ENCODE measurements at places on chromosomes 16 and 17. TPM values are rescaled to one million over a fixed set of nuclear protein-coding genes. Genes with fewer than 3 reads are reported as not detected.
A peak's percentile ranks its signal among the peaks of the same experiment; 100 is the strongest.

GRCh38 chr16:24996301-24996700, 18.9 kb downstream of the ARHGAP17 start:
- no peaks in the 10 kb centered on the region for H3K27me3 ChIP-seq
- peaks cover 32% of the 10 kb centered on the region for H3K4me1 ChIP-seq
- no peaks in the 10 kb centered on the region for H3K36me3 ChIP-seq
- H3K27ac ChIP-seq, result no peak overlapping the region

GRCh38 chr17:45160447-45161287, 1.0 kb upstream of the HEXIM2 start:
- peak overlapping the region; percentile 83 for H3K4me3 ChIP-seq
- H3K36me3 ChIP-seq, result no peaks in the 10 kb centered on the region
- H3K27ac ChIP-seq, result peak overlapping the region; percentile 91
- DNase-seq, result peak; percentile 61
- H3K4me1 ChIP-seq, result peaks cover 40% of the 10 kb centered on the region

DNA sequence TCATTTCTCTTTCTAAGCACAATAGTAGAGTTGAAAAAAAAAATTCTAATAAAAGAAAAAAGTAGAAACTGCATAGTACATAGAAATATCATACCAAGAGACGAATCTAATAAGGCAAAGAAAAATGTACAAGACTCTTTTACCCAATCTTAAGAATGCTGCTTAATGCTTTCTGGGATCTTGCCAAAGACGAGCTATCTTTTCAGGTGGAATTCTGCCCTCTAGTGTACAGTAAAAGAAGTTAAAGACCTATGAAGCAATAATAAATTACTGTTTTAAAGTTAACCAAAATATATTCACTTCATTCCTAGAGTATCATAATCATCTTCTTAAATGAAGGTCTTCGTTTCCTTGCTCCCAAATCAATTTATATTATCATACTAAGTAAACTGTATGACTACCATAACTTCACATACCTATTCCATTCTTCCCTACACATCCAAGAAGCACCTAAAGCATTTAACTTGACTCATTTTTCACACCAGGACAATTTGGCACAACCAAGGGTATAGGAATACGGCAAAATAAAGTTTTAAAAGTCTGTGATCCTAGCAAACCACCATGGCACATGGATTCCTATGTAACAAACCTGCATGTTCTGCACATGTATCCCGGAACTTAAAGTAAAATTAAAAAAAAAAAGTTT, 47.7 kb downstream of the CFDP1 start:
- H3K27ac ChIP-seq, result no peak overlapping the region
- no peaks in the 10 kb centered on the region for H3K36me3 ChIP-seq
- no peaks in the 10 kb centered on the region for H3K4me1 ChIP-seq
- H3K27me3 ChIP-seq, result no peaks in the 10 kb centered on the region
- H3K4me3 ChIP-seq, result no peak overlapping the region

DNA sequence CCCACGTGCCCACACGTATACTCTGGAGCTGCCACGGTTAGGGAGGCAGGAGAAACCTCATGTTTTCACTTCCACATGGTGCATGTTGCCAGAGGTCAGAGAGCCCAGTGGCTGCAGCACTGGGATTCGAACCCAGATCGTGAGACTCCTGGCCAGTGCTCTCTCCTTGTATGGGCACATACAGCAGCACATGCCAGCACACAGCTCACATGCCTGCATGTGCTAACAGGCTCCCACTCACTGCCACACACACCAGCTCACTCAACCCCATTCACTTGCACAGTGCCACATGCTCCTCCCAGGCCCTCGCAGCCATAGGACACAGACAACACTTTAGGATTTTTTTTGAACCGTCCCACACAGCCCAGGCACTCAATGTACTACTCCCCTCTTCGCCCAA, 49.5 kb upstream of the MRPS23 start:
- no peaks in the 10 kb centered on the region for H3K27me3 ChIP-seq
- no peaks in the 10 kb centered on the region for H3K36me3 ChIP-seq
- DNase-seq, result no peak
- H3K27ac ChIP-seq, result peak overlapping the region; percentile 96

DNA sequence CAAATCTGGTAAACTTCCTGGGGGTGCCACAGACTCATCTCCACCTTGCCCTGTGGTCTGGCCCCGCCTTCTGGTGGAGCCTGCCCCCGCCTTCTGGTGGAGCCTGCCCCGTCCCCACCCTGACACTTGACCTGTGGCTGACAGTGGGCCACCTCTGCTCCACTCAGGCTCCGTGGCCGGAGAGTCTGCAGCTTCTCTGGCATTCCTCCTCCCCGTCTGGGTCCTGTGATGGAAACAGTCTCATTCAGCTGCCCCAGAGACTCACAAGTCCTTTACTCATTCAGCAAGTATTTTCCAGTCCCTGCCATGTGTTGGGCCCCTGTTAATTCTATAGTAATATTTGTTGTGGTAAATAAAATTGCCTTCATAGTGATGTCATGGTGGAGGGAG, 21.0 kb upstream of the G6PC1 start:
- no peak overlapping the region for H3K27ac ChIP-seq
- no peaks in the 10 kb centered on the region for H3K4me1 ChIP-seq
- H3K36me3 ChIP-seq, result no peaks in the 10 kb centered on the region
- no peaks in the 10 kb centered on the region for H3K27me3 ChIP-seq
- H3K4me3 ChIP-seq, result no peak overlapping the region

DNA sequence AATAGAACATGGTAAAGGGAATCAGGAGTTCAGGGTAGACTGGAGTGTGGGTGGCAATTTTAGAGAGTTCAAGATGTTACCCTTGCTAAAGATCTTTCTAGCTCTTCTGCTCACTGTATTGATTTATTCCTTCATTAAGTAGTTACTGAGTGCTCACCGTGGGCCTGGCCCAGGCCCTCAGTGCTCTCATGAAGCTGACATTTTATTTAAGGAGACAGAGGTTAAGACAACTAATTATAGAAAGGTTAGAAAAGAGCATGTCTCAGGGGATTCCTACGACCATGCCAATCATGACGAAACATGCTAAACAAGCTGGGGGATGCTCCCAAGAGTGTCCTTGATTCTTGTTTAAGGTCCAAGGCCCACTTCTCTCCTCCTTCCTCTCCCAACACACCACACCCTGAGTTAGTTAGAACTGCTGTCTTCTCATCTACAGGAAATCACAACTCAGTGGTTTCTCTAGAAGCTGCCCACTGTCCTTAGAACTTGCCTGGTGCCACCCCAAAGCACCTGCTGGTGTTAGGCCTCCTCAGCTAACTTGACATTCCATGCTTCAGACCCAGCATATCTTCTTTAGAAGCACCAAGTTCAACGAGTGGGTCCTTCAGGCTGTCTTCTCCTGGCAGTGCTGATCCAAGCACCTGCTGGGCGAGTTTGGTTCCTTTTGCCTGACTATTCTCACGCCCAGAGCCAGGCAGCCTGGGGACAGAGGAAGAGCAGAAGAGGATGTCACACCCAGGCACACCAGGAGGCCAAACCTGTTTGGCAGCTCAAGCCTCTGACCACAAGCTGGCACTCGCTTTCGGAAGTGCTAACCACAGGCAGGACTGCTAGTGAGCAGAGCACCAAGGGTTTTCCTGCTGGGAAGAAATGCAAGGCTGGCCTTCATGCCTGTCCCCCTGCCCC, 79.0 kb downstream of the GAS7 start:
- H3K27me3 ChIP-seq, result peaks cover 22% of the 10 kb centered on the region
- H3K4me3 ChIP-seq, result no peak overlapping the region
- DNase-seq, result peak; percentile 90
- H3K27ac ChIP-seq, result no peak overlapping the region
- no peaks in the 10 kb centered on the region for H3K36me3 ChIP-seq
- peaks cover 9% of the 10 kb centered on the region for H3K4me1 ChIP-seq

DNA sequence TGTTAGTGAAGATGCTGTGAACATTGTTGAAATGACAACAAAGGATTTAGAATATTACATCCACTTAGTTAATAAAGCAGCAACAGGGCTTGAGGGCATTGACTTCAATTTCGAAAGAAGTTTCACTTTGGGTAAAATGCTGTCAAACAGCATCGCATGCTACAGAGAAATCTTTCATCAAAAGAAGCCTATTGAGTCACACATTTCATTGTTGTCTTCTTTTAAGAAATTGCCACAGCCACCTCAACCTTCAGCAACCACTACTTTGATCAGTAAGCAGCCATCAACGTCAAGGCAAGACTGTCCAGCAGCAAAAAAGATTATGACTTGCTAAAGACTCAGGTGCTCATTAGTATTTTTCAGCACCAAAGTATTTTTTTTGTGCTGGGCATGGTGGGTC, 13.2 kb upstream of the MAP2K6 start:
- H3K36me3 ChIP-seq, result no peaks in the 10 kb centered on the region
- peak; percentile 32 for DNase-seq
- peaks cover 33% of the 10 kb centered on the region for H3K4me1 ChIP-seq
- peak overlapping the region; percentile 93 for H3K27ac ChIP-seq

DNA sequence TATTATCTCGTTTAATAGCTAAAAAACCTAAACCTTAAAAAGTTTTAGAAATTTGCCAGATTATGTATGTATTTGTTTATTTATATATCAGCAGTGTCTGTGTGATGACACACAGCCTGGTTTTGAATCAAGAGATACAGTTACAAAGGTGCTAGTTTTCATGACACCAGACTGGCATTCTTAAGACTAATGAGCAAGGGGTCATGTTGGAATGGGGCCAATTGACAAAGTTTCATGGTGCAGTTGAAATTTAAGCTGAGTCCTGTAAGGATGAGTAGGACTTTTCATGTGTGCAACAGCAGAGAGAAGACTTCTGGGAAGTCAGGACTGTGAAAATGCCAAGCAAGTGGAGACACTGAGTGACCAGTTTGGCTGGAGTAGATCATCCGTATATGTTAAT, 3.2 kb upstream of the KRT10 start:
- no peaks in the 10 kb centered on the region for H3K36me3 ChIP-seq
- H3K4me1 ChIP-seq, result peaks cover 21% of the 10 kb centered on the region
- no peak overlapping the region for H3K4me3 ChIP-seq
- no peak overlapping the region for H3K27ac ChIP-seq
- H3K27me3 ChIP-seq, result no peaks in the 10 kb centered on the region
- DNase-seq, result no peak

DNA sequence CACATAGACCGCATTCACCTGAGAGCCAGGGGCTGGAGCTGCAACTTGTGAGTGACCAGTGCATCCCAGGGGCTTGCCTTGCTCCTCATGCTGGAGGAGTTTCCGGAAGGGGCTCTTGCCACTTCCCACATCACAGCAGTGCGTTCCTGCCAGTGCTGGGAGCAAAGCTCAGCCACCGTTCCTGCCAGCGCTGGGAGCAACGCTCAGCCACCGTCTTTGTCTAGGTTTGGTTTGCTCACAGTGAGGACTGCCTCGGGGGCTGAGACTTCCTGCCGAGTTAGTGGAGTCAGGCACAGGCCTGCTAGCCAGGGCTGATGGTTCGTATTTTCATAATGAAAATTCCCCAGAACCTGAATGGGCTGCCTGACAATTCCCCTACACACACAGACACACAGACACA, 5.4 kb upstream of the CHRNE start:
- H3K36me3 ChIP-seq, result no peaks in the 10 kb centered on the region
- no peaks in the 10 kb centered on the region for H3K27me3 ChIP-seq
- no peak for DNase-seq
- no peak overlapping the region for H3K4me3 ChIP-seq

SMIM5 gene
- total RNA-seq, result 2.3 TPM

KRTAP2-1 gene
- total RNA-seq, result not detected

WNK4 gene
- 17.4 TPM for total RNA-seq

CIBAR2 gene
- not detected for total RNA-seq

RGS11 gene
- 1.2 TPM for total RNA-seq

C16orf54 gene
- total RNA-seq, result not detected

TM4SF5 gene
- not detected for total RNA-seq

ABCA5 gene
- 9.4 TPM for total RNA-seq

RRAD gene
- total RNA-seq, result 1.2 TPM
